GM04503 (cell line): ENCODE measurements at places on chromosomes 16 and 17.

DNA sequence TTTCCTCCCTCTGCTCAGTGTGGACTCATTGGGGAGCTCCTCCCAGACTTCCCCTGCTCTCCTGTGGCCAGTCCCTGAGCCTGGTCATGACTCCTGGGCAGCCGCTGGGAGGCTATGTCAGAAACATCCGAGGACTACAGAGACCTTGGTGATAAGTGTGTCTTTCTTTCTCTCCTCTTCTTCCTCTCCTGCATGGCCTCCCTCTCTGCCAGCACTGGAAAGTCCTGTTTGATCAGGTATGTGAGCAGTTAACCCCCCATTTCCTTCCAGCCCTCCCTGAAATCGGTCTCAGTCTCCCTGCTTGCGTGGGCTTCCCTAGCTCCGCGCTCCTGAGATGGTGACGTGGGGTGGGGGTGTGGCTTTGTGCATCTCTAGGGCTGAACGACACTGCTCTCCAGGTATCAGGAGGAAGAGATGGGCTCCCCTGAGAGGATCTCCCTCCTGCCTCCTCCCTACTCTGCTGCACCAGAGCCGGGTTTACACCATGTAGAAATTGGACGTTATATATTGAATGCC lies 2.1 kb downstream of the RHBDL3 start:
- DNase-seq = no peak

- DNase-seq = no peak
Measured at GRCh38 chr16:50653633-50654519, 27.2 kb downstream of the SNX20 start.

DNA sequence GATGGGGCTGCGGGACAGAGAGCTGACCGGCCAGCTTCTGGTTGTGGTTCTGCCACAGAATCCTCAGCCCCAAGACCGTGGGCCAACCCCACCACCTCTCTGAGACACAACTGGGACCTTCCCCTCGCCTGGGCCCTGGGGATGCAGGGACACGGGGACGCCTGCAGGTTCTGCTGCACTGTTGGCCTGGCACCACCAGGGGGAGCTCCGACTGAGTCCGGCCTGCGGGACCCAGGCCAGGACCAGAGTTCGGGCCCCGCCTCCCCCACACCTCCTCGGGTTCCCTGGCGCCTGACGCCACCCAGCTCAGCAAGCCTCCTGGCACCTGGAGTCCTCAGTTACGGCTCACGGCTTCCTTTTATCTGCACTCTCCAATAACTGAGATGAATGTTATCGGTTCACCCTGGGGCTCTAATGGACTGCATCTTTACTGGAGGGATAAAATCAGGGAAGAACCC lies 27.3 kb downstream of the TBC1D16 start:
- no peak for DNase-seq

GRCh38 chr17:10111907-10112452 lies 86.4 kb downstream of the GAS7 start:
- DNase-seq = no peak

DNA sequence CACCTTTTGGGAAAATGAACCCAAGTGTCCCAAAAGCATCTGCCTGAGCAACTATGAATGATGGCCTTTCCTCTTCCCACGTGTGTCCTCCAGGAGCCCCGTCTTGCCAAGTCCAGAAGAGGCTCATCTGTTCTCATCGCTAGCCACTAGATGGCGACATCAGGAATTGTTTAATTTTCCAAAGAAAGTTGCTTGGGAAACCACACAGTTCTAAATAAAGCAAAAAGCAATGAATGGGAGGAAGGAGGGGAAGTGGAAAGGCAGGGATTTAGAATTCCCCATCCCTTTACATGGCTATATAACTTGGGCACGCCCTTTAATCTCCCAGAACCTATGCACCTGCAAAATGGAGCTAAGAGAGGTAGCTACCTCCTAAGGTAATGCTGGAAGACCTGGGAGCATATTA lies 9.0 kb upstream of the CDH5 start:
- DNase-seq = peak; percentile 42

DNA sequence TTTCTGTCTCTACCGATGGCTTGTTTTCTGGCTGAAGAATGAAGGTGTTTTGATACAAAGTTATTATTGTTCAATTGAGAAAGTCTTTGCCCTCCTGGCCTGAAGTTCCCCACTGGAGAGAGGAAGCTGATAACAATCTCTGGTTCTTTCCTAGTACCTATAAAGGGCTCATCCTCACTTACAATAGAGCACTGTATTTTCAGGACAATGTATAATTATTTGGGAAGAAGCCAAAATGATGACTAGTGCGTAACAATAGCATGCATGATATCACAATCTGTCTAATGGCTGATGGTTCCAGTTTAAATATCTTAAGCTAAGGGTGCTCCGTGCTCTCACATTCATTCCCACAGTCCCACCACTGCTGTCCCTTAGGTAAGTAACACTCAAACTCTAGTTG lies 230.7 kb downstream of the IRX3 start:
- no peak for DNase-seq
